ENCODE measurements at places on chromosomes 5 and 9.

GRCh38 chr5:40346901-40347300 lies 332.8 kb upstream of the PTGER4 start:
- no peak for DNase-seq

- no peak for DNase-seq
Measured at GRCh38 chr9:76772686-76773445, 8.6 kb downstream of the PCA3 start.

DNA sequence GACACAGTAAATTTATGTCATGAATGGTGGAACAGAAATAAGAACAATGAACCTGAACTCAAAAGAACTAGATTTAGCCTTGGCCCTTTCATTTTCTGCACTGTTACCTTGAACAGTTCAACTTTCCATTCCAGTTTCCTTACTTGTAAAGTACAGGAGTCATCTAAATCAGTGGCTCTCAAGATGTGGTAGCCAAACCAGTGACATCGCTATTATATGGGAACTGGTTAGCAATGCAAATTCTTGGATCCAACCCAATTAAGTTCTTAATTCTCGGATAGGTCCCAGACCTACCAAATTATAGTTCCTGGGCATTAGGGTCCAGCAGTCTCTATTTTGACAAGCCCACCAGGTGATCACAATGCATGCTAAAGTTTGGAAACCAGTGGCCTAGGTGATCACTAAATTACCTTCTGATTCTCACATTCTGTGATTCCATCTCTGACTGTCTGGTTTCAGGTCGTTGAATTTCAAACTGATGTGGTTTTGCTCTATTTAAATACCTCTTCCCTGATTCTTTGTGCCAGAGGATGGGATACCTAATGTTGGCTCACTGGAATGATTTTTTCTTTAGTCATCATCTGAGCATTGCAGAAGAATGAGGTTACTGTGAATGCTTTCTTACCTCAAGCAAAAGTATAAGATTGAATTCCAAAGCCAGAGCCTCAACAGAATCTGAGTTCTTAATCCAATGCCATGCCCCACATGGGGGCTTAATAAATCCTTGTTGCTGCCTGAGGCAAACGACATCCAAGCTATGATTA lies 253.8 kb downstream of the ENC1 start:
- DNase-seq = peak; percentile 48

DNA sequence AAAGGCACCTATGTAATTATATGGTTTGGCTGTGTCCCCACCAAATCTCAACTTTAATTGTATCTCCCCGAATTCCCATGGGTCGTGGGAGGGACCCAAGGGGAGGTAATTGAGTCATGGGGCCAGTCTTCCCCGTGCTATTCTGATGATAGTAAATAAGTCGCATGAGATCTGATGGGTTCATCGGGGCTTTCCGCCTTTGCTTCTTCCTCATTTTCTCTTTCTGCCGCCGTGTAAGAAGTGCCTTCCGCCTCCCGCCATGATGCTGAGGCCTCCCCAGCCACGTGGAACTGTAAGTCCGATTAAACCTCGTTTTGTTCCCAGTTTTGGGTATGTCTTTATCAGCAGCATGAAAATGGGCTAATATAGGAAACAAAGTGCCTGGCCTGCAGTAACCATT lies 56.6 kb downstream of the TSPAN17 start:
- DNase-seq = no peak

- DNase-seq = no peak
Measured at GRCh38 chr5:43231977-43232376, 40.0 kb downstream of the NIM1K start.

DNA sequence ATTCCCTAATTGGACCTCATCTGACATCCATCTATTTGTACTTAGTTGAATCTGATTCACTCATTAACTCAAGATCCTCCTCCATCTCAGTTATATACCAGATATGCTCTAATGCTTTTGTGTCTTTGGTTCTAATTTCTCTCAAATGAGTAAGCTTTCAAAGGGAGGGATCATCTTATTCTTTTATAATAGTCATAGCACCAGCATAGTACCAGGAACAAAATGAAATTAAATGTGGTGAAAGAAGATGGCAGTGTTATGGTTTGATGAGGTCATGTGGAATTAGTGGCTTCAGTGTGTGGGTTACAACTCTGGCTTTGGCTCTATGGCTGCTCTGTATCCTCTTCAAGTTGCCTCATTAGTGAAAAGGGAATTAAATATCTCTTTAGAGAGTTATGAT lies 32.5 kb upstream of the ZNF366 start:
- no peak for DNase-seq

DNA sequence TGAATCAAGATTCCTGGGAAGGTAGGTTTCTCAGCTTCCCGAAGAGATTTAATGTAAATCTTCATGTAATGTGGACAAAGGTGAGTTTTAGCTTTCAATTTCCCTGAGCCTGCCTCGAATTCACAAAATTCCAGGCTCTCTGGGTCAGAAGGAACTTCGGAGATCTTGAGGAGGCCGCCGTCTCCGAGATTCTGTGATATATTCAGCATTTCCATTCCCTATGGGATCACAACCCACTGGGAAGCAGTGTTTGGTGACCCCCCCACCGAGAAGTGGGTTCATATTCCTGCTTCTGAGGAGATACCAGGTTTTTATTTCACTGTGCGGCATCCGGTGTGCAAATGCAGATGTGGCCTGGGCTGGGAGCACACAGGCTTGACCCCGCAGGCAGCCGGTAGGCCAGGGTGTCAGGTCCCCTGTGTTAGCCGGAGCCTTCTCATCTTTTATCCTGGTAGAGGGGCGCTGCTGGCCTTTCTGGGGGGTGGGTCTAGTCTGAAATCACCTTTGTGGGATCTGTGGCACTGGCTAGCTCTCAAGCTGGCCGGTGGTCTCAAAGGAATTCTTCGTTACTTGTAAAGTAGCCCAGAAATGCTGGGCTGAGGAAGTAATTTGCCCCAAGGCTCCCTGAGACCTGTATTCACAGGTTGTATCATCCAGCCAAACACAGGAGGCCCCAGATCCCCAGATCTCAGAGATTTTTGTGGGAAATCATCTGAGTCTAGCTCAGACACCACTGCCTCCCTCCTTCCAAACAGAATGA lies 1.4 kb downstream of the PLEKHG4B start:
- no peak for DNase-seq

GRCh38 chr5:164012371-164012770 lies 507.0 kb downstream of the MAT2B start:
- no peak for DNase-seq

GRCh38 chr9:136648751-136649150 lies 14.0 kb upstream of the EGFL7 start:
- DNase-seq = no peak

- no peak for DNase-seq
Measured at GRCh38 chr9:92640398-92641091, 29.4 kb downstream of the IPPK start.

GRCh38 chr5:177540438-177540837 lies 13.9 kb downstream of the FAM193B start:
- DNase-seq = no peak

- no peak for DNase-seq
Measured at GRCh38 chr5:67659288-67659687, 462.7 kb upstream of the CD180 start.

DNA sequence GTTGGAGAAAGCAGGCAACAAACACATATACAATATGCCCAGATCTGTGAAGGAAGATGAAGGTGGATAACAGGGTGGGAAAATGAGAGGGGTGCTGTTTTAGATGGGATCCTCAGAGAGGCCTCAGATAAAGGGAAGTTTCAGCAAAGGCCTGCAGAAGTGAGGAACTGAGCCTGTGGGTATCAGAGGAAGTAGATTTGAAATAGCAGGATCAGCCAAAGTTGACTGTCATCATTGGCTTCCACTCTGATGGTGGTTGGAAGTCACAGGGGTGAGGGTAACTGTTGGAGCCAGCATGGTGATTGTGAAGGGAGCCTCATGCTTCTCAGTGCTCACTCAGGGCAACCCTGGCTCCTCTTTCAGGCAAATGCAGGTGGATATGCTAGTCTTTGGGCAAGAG lies 607.2 kb upstream of the CLINT1 start:
- DNase-seq = no peak

DNA sequence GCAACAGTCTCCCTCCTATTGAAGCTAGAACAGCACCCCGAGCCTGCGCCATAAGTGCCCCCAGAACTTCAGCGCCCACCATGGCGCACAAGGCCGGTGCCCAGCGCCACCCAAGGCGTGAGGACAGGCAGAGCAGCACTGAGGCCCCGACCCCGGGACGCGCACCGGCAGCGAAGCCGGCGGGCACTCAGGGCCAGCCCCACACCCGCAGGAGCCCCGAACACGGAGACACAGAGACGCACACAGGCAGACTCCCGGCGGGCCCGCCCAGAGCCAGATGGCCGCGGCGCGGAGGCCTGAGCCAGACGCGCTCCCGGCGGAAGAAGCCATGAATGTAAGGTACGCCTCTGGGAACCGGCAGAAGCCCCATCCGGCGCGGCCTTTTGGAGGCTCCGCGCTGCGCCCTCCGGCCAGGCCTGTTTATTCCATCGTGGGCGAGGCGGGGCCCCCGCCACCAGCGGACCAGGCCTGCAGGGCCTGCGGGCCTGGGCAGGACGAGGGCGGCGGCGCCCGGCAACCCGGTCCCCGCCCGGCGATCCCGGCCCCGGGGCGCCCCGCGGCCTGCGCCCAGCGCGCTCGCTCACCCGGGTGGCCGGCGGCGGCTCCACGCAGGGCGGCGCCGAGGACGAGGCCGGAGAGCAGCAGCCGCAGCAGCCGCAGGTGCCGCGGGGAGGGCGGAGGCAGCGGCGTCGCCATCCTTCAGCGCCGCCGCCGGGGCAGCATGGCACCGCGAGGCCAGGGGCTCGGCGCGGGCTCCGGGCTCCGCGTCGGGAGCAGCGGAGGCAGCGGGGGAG lies 486 bp downstream of the NPDC1 start:
- no peak for DNase-seq

- DNase-seq = no peak
Measured at GRCh38 chr5:74186356-74187315, 453.9 kb downstream of the ENC1 start.

- no peak for DNase-seq
Measured at GRCh38 chr5:93899026-93899600, 157.7 kb upstream of the POU5F2 start.

GRCh38 chr5:169954786-169955185 lies 25.5 kb downstream of the INSYN2B start:
- no peak for DNase-seq

- no peak for DNase-seq
Measured at GRCh38 chr5:59959330-59959729, 65.8 kb upstream of the PDE4D start.

DNA sequence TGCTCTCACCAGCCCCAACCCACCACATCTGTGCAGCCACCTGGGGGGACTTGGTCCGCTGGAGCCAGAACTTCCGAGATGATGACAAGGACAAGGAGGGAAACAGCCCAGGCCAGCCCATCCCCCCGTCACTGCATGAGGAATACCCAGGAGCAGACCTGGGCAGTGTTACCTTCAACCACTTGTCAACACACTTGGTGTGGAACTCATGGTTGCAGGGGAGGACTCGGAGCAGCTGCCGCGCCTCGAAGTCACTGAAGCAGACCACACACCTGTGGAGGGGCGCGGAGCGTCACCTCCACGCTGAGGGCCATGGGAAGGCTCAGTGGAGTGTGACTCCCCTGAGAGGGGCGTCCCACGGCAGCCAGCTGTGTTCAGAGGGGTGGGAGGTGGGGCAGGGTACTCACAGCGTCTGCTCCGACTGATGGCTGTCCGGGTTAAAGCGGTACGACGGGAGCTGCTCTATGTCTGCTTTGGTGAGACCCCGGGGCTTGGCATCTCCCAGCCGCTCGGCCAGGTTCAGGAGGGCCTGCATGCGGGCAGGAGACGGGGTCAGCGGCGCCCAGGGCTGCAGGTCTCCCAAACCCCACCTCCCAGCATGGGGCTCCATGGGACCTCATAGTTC lies 8.0 kb downstream of the RNF44 start:
- DNase-seq = no peak

DNA sequence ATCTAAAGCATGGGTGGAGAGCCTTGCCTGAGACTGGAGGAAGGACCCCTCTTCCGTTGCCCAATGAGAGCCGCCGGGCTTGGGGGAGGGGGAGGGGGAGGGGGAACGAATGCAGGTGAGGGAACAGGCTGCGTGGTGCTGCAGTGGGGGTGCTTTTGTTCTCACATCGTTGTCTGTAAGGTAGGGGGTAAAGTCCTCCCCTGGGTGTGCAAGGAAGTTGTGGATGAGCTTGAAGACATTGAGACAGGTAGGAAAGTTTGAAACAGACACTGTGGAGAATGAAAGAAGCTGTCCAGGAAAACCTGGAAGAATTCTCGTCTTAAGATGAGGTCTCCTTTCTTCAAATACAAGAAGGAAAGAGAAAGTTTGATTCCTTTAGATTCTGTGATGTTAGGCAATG lies 94.1 kb upstream of the LIFR start:
- DNase-seq = no peak

DNA sequence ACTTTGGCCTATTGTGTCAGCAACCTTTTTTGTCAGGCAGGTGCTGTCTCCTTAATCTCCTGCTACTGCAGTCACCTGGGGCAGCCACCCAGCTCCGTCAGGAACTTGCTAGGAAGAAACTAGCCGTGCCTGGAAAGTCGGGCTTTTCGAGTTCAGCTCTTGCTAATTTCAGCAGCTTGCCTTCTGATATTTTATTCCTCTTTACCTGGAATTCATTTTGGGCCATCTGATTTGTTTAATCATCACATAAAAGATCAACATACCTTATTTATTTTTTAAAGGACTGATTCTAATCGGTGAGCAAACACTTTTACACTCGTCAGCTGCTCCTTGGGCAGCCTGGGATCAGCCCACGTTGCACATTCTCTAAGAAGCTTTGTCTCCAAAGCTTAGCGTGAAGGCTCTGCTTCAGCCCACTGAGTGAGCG lies 42.2 kb downstream of the PRLR start:
- DNase-seq = no peak

DNA sequence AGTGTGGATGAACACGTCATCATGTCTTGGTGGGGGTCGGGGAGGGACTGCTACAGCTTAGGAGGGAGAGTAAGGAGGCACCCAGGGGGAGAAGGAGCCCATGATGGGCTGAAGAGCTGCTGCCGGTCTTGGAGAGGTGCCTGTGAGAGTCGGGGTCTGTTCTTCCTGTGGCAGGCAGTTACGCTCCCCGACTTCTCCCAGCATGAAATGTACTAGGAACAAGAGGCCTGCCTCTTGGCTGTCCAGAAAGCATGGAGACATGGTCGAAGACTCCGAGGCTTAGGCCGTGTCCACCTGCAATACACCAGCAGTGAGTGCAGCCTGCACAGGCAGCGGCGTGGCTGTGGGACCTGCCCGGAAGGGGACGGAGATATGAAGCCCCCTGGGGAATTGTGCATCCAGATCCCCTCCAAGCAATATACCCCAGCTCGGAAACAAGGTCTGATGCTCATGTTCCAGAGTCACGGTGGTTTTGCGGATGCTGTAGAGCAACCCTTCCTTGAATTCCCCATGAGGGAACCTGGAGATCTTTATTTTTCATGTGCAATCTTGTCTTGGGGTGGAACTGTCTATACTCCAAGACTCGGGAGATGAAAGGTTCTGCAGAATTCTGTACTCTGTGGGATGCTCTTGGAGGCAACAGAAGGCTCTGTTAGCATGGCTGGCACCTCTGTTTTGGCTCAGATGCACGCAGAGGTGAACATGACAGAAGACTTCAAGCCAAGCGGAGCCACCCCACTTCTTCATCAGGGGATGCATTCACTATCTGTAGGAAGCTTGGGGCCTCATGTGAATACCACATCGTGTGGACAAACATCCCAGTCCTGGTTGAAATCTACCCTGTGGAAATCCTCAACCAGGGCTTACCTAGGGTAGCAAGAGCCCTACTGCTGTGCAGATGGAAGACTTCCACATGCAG lies 374.9 kb upstream of the IRX4 start:
- no peak for DNase-seq

GRCh38 chr9:17135295-17136160 lies 688 bp downstream of the CNTLN start:
- DNase-seq = peak; percentile 29

GRCh38 chr5:148091991-148092964 lies 28.5 kb downstream of the SPINK5 start:
- DNase-seq = no peak

- DNase-seq = no peak
Measured at GRCh38 chr9:83714329-83714728, 6.6 kb upstream of the UBQLN1 start.
